Activated CD4-positive, alpha-beta T cell treated with anti-CD3 and anti-CD28 coated beads, Interleukin-2, Interleukin-6, amounts not matched to agents 100 ng/mL and 50 ng/mL, durations not matched to agents 16 hours and 8 hours (primary cell): ENCODE measurements at places on chromosomes 3 and 15.
A peak's percentile ranks its signal among the peaks of the same experiment; 100 is the strongest.

GRCh38 chr3:122621112-122621511 lies 43.7 kb downstream of the PARP15 start:
- DNase-seq, result no peak

DNA sequence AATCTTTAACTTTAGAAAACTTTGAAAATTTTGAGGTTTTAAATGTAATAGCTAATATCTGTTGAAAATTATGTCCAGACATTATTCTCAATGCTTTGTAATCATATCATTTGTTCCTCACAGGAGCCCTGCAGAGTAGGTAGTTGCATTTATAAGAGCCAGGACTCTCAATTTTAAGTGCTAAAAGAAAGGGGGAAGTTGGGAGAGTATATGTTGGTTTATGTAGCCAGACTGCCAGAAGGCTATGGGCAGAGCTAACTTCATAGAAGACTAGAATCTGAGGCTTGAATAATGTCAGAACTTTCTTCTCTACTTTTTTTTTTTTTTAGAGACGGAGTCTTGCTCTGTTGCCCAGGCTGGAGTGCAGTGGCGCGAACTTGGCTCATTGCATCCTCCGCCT lies 9.1 kb downstream of the VPS8 start:
- DNase-seq, result no peak

GRCh38 chr3:10437995-10438901 lies 67.1 kb downstream of the ATP2B2 start:
- no peak for DNase-seq

- peak; percentile 2 for DNase-seq
These were observed 166.1 kb downstream of the SSR3 start for GRCh38 chr3:156388497-156389448.

- no peak for DNase-seq
These were observed 297.7 kb upstream of the NR2E3 start for GRCh38 chr15:71512682-71513006.

- no peak for DNase-seq
These were observed 57.7 kb downstream of the SEMA5B start for GRCh38 chr3:122969585-122970469.

- no peak for DNase-seq
These were observed 288.5 kb upstream of the UMPS start for GRCh38 chr3:124441766-124442165.
